ENCODE measurements at places on chromosomes 5 and 9. TPM values are rescaled to one million over a fixed set of nuclear protein-coding genes. Genes with fewer than 3 reads are reported as not detected.

- DNase-seq: peak; percentile 92
Measured at GRCh38 chr9:98867429-98868168, 60.1 kb downstream of the GALNT12 start.

- DNase-seq: no peak
Measured at GRCh38 chr5:151139015-151139414, 18.6 kb downstream of the ANXA6 start.

DNA sequence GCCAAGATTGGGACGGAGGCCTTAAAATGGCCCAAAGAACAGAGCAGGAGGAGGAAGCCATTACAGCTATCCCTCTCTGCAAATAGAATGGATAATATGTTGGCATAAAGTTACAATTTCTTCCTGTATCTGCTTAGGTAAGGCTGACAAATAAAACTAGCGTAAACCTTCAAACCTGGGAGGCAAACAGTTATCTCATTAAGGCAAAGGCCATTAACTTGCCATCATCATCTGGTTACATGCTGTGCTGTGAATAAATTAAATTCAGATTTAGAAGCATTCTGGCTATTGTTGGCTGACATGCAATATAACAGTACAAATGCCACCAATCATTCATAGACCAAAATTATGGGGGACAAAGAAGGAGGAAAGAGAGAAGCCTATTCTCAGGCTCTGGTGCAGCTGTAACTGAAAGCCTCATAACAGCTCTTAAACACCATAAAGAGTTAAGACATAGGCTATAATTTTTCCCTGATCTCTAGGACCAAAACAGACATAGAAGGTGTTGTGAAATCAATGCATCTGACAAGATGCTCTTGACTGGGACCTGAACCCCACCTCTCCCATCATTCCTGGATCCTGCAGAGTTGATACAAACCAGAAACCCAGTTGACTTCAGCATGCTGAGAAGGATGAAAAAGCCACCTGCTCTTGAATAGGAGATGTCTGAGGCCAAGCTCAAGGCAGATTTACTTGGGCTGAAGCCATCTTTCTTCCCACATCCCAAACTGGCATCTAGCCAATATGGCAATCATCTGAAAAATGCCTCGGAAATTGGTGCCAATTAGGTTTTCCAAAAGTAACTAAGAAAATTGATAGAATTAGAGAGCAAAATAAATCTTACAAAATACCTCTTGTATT is 62.5 kb downstream of the PLCXD3 start:
- DNase-seq: no peak

- DNase-seq: no peak
Measured at GRCh38 chr5:125199373-125199772, 452.9 kb upstream of the ZNF608 start.

DNA sequence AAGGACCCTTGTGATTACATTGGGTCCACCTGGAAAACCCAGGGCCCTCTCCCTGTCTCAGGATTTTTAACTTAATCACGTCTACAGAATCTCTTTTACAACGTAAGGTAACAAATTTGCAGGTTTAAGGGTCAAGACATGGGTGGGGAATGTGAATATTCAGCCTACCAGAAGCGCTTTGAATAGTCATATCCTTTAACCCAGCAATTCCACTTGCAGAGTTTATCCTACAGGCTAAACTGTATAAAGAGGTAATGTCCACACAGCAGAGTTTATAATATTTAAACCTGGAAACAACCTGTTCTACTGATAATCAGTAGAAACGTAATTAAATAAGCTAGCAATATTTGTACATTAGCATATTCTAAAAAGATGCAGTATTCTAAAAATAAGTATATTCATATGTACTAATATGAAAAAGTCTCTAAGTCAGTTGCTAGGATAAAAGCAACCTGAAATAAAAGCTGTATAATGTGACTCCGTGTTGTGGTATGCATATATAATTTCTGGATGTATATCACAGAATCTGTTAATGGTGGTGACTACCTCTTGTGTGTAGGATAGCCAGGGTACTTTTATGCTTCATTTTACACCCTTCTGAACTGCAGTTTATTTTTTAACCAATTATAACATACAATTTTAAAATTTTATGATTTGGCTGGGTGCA is 14.1 kb upstream of the NIPAL4 start:
- no peak for DNase-seq

GRCh38 chr9:134055981-134056461 is 11.8 kb downstream of the BRD3 start:
- peak; percentile 62 for DNase-seq

GRCh38 chr9:110742741-110743371 is 74.3 kb downstream of the MUSK start:
- peak; percentile 93 for DNase-seq

DNA sequence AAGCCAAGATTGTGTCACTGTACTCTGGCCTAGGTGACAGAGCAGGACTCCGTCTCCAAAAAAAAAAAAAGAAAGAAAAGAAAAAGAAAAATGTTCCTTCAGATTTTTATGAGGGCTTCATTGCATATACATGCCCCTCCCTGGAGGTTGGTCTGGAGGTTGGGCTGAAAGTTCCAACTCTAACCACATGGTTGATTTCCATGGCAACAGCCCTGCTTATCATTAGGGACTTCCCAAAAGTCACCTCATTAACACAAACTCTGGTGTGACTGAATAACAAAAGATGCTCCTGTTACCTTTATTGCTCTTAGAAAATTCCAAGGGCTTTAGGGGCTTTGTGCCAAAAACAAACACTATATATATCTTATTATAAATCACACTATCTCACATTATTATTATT is 113.8 kb downstream of the TMC1 start:
- no peak for DNase-seq

- DNase-seq: no peak
Measured at GRCh38 chr5:1396293-1396816, 48.9 kb downstream of the SLC6A3 start.

Gene HRCT1
- 1.7 TPM for total RNA-seq

Gene ELOVL7
- 0.18 TPM for total RNA-seq

Gene ZNF658
- total RNA-seq: 6.3 TPM

Gene NR5A1
- total RNA-seq: not detected

Gene IQGAP2
- total RNA-seq: 0.36 TPM

Gene KCNIP1
- total RNA-seq: not detected

Data from IMR-90 (cell line).